ENCODE measurements at places on chromosomes 6 and 20.
A peak's percentile ranks its signal among the peaks of the same experiment; 100 is the strongest.

DNA sequence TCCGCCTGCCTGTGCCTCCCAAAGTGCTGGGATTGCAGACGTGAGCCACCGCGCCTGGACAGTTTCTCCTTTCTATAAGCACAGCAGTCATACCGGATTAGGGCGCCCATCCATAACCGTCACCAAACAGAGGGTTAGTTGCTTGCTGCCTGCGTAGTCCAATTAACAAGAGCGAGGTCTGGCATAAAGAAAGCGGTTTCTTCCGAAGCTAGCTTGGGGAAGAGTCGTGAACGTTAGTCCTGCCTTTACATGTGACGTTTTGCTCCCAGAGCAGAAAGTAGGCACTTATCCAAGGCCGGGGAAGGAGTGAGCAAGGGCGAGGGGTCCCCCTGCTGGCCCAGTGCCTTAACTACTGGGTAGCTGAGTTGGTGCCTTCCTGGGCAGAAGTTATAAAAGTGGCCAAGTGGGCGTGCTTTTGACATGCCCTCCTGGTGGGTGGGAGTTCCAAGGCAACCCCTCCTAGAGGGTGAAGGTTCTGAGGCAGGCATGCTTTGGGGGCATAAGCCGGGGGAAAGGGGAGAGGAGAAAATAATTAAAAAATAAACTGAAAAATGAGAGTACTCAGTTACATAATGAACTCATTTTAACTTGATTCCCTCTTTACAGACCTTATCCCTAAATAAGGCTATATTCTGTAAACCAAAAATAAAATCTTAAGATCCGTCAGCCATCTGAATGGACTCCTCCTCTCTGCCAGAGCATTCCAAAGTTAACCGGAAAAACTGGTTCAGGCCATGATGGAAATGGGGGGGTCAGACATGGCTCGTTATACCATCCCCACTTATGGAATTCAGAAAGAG is 88.0 kb downstream of the FAM217A start:
- DNase-seq = peak; percentile 65

DNA sequence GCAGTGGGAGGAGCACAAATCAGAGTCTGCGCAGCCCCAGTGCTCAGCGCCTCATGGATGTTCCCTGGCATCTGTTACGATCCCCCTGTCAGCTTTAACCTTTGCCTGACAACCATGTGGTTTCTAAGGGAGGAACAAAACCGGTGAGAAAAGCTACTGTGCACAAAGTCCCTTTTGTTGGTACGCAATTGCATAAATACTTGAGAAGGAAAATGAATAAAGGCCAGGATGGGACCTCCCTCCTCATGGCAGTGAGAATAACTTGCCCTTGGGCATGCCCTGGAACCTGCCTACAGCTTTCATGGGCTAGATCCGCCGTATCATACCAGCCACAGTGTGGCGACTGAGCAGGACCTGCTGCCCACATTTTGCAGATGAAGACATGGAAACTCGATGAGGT is 81.0 kb downstream of the RIN2 start:
- no peak for DNase-seq

DNA sequence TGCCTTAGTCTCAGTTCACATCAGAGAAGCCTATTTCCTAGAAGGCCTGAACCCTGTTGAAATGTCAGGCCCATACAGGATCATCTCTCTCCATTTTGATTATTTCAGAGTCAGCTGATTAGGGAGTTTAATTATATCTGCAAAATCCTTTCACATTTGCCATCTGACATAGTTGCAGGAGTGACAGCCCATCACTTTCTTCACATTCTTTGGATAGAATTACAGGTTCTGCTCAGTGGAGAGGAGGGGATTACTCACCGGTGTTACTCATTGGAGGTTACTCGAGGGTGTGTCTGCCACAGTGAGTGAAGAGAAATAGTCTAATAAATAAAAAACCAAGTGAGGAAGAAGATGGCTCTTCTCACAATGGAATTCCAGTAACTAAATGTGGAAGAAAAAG is 216.8 kb downstream of the TMEM242 start:
- DNase-seq = no peak

DNA sequence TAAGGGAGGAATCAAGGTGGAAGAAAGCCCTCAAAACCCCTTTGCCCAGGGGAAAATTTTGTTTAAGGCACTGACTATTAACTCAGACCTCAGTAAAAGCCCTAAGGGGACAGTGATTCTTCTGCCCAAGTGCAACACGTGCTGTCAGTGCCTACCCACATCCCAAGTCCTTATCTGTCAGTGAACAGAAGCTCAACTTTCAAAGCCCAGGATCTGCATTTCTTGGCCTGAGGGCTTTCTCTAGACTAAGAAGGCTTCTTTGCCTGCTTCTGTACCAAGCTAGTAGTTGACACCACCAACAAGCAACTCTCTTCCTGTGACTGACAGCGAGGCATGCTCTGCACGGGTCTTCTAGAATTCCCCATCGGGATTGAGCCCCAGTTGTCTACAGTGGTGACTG is 416.0 kb upstream of the SPTLC3 start:
- DNase-seq = no peak

DNA sequence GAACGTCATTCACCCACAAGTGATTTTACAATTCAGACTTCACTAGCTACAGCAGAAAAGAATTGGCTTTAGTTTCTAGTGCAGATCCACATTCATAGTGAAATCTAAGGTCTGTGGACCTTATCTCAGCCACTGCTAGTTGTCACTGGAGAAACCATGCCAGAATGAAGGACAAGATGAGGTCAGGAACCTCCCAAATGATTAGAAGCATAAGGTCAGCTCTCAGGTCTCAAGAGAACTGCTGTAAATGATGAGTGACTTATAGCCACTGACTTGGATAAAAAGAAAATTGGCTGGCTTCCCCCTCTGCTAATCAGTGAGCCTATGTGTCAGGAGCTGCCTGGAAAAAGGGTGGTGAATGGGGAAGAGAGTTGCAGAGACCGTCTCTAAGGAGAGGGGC is 265.3 kb upstream of the BMP2 start:
- no peak for DNase-seq

DNA sequence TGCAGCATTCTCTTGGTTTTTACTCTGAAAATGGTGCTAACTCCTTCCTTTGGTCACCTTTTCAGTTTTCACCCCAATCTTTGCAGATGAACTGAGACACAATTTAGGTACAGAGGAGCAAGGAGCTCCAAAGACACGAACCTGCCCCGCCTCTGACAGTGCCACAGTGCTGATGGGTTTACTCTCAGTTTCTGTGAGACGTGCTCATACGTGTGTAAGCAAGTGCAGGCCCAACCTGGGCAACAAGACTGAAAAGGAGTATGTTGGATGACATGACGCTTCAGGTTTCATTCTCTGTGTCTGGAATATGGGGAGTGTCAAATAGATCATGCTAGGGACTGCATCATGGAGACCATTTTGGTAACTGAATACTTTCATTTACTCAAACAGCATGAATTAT is 334.3 kb upstream of the QKI start:
- DNase-seq = no peak

DNA sequence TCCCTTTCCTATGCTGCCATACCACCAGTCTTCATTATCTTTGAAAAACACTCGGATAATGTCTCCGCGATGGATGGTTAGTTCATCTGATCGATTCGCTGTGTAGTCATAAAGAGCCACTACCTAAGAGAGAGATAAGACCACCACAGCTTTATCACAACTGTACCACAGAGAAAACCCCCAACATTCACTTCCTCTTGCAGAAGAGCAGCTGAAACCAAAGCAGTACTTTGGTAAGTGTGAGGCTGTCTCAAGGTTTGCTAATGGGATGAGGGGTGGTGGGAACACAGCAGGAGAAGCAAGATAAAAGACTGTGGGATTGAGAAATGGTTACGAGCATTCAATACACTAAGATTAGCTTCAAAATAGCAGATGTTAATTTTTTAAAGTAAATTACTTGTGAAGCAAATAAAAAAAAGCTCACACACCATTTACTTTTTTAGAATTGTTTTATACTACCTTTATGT is 142.1 kb downstream of the MYB start:
- peak; percentile 3 for DNase-seq

DNA sequence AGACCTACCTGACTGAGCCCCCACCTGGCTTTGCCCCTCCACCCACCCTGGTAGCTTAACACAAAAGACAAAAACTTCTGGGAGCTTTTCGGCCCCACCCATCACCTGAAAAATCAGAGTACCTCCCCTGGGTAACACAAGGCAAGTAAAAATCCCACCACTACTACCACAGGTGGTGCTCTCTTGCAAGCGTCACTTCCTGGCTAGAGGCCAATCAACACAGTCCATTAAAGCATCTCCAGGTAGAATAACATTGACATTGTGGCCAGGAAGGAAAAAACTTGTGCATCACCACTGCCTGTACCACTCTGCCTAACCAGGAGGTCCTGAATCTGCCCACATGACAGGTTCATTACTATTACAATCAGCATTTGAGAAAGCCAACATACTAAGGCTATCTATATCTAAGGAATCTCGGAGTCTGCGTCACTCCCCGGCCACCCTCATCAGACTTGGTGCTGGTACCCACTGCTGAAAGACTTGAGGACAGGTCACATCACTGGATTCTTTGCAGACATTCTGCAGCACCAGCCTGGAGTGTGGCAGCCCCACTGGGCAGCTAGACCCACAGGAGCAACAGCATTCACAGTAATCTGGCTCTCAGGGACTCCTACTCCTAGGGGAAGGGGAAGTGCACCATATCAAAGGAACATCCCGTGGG is 125.9 kb downstream of the CDK19 start:
- DNase-seq = peak; percentile 15

DNA sequence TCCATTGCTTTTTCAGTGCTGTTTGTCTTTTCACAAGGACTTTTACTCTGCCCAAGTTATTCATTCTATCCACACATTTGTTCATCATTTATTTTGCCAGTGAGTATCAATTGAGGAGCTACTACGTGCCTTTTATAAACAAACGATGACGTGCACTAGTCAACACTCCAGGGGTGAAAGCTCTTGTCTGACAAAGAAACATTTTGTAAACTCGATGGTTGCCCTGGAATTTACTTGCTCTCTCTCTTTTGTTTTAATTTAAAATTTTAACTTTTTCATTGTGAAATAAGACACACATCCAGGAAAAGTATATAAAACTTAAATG is 8.3 kb upstream of the MRPS18A start:
- no peak for DNase-seq

DNA sequence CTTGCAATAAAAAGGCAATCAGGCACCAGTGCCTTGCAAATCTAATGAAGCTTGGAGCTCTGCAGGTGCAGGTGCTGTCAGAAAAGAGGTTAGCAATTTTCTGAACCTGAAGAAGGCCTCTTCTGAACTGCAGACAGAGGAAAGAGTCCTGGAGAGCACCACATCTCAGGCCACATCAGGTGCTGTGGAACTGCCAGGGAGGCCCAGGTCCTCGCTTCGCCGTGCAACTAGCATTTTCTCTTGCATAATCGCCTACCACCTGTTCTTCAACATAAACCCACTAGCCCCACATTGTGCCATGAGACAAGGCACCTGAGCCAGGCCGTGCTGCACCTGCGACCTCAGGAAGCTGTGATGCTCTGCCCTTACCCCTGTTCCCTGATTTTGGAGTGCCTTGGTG is 187.6 kb downstream of the DTNBP1 start:
- DNase-seq = no peak

GRCh38 chr6:43977404-43978111 is 149.7 kb downstream of the MRPL14 start:
- peak; percentile 35 for DNase-seq

DNA sequence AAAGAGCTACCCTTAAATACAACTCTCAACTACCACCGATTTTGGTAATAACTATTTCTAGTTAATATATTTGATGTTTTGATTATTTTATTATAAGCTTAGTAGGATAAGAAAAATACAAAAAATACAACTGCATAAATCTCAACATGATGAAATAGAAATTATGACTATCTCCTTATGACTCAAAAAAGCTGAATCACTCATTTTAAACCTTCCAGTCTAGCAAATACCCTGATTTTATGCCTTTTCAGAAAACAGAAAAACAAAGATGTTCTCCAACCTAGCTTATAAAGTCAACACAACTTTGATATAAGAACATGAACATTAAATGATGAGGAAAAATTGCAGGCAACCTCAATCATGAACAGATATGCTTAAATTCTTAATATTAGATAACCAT is 40.2 kb upstream of the DSE start:
- no peak for DNase-seq

DNA sequence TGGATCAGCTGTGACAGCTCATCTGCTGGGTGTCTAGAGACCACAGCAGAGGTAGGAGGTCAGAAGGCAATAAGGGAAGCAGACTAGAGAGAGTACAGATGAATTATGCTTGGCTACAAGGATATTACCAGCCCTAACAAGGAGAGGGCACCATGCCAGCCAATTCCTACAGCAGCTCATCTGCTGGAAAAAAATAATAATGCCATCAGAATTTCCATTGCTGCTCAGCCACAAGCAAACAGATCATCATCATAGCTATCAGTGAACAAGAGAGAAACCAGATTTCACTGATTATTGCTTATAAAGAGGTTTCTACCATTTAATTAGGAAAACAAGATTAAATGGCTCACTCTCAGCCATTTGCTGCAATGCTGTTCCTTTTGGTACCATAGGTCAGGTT is 66.5 kb downstream of the PSMG4 start:
- no peak for DNase-seq

DNA sequence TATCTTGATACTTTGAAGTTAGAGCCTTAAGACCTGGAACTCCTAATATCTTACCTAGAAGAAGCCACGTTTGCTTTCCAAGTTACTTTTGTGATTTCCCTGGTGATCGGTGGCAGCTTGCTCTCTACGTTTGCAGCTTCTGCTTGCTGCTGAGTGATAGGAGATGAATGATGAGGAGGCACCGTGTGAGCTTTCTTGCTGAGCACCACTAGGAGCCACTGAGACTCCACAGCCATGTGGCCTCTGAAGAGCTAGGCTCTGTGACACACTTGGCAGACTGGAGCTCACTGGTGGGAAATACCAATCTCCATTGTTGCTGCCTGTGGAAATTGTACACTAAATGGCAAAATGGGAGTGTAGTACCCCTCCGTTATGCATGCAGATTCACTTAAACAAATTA is 161.8 kb downstream of the IBTK start:
- no peak for DNase-seq

DNA sequence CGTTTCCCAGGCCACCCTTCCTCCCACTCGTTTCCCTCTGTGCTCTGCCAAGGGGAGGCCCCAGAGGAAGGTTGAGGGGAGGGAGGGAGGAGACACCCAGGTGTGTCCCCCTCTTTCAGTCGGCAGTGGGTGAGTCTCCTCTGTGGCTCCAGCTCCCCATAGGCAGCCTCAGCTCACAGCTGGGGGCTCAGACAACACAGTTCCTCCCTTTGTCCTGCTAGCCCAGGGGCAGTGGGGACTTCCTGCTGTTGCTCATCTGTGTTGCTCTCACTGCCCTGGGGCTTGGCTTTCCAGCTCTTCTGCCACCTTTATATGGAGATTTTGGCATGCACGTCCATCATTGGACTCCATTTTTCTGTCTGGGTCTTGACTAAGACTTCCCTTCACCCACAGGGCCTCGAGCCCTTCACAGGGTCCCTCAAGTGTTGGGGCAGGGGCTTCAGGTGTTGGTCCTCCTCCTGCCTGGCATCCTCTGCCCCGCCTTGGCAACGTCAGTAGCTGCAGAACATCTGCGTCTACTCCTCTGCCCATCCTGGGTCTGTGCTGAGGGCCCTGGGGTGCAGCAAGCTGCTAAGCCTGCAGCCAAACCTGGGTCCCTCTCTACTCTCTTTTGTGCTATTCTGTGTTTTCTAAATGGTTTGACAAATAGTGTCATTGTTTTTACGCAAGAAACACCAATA is 190.6 kb upstream of the PMEPA1 start:
- DNase-seq = no peak

Measured in CD4-positive, alpha-beta T cell treated with Interleukin-21 for 1 hour (primary cell).